ENCODE measurements at places on chromosomes 4 and X.

GRCh38 chr4:9968472-9968871 is 52.8 kb downstream of the SLC2A9 start:
- DNase-seq = no peak

DNA sequence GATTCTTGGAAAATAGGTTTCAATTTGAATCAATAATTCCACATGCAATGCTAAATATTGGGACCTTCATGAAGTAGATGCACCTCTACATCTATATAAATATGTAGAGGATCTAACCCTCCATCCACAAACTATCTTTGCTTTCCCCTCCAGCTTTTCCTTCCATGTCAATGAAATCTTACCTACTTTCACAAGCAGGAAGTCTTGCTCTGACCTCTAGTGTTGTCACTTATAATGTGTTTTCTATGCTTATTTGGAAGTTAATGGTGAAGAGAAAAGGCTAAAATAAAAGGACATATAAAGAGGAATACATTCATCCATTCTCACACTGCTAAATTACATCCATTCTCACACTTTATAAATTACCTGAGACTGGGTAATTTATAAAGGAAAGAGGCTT is 472.7 kb upstream of the DIAPH2 start:
- DNase-seq = no peak

DNA sequence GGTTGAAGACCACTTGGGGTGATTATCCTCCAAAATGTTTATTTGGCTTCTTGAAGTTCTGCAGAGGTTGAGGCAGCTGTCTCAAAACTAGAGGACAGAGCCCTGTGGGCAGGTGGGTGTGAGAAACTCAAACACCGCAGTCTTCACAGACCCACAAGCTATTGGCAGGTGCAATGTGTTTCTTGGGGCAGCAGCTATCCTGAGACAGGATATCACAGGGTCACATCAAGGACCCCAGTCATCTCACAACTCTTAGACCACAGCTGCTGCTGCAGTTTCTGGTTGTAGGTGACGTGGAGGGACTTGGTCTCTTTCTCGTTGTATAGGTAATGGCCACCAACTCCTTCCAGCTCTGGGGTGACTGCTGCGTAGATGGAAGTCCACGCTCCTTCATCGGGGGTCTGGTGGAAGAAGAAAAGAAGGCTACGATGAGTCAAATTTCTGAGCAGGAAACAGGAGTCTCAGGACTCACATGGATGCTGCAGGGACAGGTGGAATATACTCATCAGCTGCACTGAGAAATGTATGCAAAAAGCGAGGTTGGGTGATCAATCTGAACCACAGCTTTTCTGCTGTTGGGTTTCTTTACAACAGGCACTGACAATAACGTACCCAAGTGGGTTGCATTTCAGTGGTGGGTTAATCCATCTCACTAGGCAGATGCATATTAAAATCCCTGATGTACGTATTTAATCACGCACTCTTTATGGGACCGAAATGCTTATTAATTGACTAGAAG is 279.8 kb downstream of the DHRSX start:
- no peak for DNase-seq

- DNase-seq = no peak
Measured at GRCh38 chr4:70627620-70628019, 924 bp upstream of the ENAM start.

GRCh38 chrX:5646818-5647217 is 581.8 kb downstream of the NLGN4X start:
- DNase-seq = no peak

DNA sequence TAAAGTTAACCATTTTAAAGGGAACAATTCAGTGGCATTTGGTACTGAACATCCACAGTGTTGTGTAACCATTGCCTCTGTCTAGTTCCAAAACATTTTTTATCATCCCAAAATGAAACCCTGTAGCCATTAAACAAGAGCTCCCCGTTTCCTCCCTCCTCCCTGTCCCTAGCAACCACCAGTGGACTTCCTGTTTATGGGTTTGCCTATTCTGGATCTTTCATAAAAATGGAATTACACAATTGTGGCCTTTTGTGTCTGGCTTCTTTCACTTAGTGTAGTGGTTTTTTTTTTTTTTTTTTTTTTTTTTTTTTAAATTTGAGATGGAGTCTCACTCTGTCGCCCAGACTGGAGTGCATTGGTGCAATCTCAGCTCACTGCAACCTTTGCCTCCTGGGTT is 11.6 kb downstream of the RBMX2 start:
- DNase-seq = peak; percentile 56

DNA sequence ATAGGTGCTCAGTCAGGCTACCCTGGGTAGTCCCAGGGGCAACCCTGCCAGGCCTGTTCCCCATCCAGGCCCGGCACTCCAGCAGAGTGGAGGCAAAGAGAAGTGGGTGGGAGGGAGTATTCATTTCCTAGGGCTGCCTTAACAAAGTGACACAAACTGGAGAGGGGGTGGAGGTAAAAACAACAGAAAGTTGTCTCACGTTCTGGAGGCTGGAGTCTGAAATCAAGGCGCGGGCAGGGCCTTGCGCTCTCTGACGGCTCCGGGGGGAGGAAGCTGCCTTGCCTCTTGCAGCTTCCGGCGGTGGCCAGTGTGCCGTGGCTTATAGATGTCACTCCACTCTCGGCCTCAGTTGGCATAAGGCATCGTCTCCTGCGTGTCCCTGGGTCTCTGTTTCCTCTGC is 90.8 kb downstream of the DCTD start:
- peak; percentile 84 for DNase-seq

DNA sequence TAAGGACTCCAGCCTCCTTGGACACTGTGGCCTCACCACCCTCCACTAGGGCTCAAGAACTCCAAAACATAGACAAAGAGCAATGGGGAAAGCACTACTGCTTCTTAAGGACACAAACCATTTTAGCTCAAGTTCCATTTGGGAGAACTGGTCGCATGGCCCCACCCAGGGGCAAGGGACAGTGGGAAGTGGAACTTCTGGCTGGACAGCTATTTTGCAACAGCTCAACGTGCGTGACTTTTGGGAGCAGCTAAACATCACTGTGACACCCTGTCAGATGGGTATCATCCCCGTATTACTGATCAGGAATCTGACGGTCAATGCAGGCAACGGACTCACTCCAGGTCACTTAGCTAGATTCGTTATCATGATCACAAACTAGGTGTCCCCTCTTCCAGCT is 9.0 kb upstream of the GLOD5 start:
- peak; percentile 20 for DNase-seq

DNA sequence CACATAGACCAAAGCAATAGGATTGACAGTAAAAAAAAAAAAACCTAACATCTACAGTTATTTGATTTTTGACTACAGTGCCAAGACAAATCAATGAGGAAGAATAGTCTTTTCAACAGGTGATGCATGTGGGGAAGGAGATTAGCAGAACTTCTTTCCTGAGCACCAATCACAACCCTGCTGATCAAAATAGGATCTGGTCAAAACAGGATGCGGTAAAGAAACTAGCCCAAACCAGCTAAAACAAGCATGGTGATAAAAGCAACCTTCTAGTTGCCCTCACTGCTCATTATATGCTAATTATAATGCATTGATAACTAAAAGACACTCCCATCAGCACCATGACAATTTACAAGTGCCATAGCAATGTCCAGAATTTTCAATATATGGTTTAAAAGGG is 667.5 kb downstream of the GRXCR1 start:
- no peak for DNase-seq

- DNase-seq = no peak
Measured at GRCh38 chr4:76764251-76764650, 133.7 kb downstream of the SOWAHB start.

- no peak for DNase-seq
Measured at GRCh38 chr4:73127839-73128453, 58.4 kb upstream of the COX18 start.

- DNase-seq = no peak
Measured at GRCh38 chr4:186039697-186040096, 29.3 kb upstream of the TLR3 start.

GRCh38 chrX:118156254-118156952 is 39.8 kb upstream of the KLHL13 start:
- no peak for DNase-seq

DNA sequence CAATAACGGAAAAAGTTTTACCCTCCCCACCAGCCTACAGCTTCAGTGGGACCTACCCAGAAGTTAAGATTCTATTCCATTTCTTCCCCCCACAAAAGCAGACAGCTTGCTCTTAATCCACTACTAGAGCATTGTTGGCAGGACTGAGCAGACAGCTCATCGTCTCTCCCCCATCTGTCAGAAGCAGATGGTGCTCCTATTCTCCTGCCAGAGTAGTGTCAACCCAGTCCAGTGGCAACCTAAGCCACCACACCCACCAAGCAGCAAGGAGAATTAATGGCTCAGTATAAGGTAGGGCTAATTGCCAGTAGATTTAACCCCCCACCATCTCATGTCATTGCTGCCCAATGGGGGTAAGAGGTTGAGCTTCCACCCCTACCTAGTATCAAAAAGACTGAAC is 62.0 kb downstream of the AWAT2 start:
- DNase-seq = no peak

DNA sequence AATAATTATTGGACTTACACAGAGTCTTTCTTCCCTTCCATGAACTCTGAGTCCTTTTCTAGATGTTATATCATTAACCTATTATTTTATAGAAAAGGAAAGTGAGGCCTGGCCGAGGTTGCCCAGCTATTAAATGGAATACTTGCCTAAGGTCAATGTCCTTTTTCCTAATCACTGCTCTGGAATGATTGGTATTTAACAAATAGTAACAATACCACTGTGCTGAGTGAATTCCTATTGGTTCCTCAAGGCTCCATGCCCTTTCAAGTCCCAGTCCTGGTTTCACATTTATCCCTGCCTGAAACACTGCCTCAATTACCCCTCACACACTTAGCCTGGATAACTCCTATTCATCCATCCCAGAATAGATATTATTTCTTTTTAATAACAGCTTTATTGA is 6.2 kb downstream of the TCEAL9 start:
- DNase-seq = no peak

- peak; percentile 3 for DNase-seq
Measured at GRCh38 chr4:152935631-152936445, at the start of gene FHDC1. Gene FHDC1 (plus strand): TSS chr4:152936323. CDS start chr4:152943058, 6,735 bp downstream.

DNA sequence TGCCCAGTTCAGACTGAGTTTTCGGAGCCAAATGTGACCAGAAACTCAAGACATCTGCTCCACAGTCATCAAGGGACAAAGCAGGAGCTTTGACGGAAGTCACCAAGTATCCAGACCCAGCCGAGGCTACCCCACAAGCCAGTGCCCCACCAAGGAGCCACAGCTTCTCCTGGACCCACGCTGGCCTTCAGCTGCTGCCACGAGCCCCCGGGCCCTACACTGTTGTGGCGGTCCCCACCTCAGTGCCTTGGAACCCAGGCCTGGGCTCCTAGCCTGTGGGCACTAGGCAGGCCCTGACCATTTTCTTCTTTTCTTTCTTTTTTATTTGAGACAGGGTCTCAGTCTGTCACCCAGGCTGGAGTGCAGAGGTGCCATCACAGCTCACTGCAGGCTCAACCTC is 82.1 kb upstream of the NKX1-1 start:
- DNase-seq = no peak

GRCh38 chr4:151266497-151266896 is 10.5 kb upstream of the PRSS48 start:
- DNase-seq = no peak

DNA sequence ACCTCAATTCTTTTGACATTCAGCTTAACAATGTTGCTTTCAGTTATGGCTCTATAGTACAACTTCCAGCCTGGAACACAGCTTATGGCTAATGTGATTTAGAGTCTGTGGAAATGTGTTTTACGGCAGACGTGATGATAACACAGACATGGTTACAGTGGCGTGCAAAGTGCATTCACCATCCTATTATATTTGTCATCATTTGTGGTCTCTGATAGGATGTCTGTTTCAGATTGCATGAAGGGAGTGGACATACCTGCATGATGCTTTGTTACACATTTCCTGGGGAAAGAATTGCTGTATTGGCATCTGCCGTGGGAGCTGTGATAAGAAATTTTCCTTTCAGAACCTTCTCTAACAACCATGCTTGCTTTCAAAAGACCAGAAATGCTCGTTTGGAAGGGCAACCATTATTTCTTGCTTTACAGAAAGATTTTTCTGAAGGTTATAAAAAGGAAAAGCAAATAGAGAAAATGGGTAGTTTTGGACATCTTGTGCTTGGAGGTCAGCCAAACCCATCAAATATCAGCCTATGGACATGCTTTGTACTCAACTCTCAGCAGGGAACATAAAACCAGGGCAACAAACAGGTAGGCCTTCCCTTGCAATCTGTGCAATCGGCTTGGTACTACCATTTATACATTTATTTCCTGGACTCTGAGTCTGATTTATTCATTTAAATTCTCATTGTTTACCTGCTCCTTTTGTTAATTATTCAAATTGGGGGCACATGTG is 273.9 kb downstream of the TLL1 start:
- DNase-seq = no peak

- peak; percentile 3 for DNase-seq
Measured at GRCh38 chr4:103032574-103032973, 13.1 kb upstream of the SLC9B1 start.

DNA sequence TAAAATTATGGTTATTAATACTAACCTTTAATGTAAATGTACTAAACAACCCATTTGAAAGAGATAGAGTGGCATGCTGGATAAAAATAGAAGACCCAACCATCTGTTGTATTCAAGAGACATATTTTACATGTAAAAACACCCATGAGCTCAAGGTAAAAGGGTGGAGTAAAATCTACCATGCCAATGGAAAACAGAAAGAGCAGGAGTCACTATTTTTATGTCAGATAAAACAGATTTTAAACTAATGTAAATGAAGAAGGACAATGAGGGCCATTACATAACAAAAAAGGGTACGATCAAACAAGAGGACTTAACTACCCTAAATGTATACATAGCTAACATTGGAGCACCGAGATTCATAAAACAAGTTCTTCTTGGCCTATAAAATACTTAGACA is 66.3 kb downstream of the ITM2A start:
- no peak for DNase-seq

DNA sequence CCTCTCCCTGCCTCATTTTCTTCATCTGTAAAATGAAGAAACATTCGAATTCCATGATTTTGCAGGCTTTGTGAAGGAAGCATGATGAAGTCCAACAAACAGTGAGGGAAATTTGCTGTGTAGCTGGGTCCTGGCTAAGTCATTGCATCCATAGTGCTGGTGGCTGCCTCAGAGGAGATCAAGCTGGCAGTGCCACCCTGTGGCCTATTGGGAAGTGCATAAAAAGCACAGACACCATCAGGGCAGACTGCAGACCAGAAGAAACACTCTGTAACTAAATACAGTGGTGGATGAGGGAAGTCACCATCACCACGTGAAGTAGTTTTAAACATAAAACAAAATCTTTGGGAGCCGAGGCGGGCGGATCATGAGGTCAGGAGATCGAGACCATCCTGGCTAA is 40.7 kb upstream of the DDX3X start:
- peak; percentile 37 for DNase-seq

- DNase-seq = no peak
Measured at GRCh38 chr4:7254736-7255487, 62.6 kb downstream of the SORCS2 start.

DNA sequence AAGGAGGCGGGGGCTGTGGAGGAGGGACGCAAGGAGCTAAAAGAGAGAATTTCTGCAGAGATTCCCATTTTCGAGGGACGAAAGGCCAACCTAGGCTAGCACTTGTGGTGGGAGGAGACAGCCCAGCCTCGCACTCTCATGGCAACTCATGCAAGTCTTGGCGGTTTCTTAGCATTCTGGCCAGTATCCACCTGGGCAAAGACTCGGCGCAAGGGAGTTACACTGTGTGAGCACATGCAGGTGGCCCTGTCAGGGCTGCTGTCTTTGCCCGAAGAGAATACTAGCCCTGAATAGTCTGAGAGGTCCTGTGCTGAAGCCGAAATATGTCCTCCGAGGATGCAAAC is 15.5 kb downstream of the MCF2 start:
- no peak for DNase-seq

Data from inflammatory macrophage (primary cell).